ENCODE measurements at places on chromosomes 3 and 15. TPM values are rescaled to one million over a fixed set of nuclear protein-coding genes. Genes with fewer than 3 reads are reported as not detected.

- DNase-seq, result no peak
Observed at GRCh38 chr3:190119461-190120268, 1.0 kb downstream of the P3H2 start.

Gene PLA2G4D
- not detected for total RNA-seq

GRCh38 chr3:69791106-69791505 is 51.8 kb downstream of the MITF start:
- DNase-seq, result peak; percentile 53

Gene TIGIT
- total RNA-seq, result 0.20 TPM

Gene LRTM1
- not detected for total RNA-seq

Gene GAP43
- 1.00 TPM for total RNA-seq

Measured in HT1080 (cell line).